ENCODE measurements at places on chromosomes 16 and 17.

DNA sequence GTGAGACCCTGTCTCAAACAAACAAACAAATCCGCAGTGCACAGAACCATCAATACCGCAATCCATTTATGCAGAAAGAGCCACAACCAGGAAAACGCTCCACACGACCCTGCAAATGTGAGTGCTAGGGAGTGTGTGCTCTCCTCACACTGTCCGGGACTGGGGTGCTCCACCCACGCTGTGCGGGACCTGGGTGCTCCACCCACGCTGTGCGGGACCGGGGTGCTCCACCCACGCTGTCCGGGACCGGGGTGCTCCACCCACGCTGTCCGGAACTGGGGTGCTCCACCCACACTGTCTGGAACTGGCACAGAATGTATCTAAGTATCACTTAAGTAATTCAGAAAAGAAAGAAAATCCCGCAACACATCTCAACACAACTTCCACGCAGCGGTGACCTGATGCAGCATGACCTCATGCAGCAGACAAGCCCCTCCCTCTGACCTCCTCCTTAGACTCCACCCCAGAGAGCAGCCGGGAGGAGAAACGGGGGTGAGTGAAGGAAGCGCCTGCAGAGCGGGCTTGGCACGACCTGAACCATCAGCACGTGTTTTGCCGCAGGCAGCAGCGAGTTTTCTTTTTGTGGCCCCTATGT, 38.5 kb downstream of the ZNF276 start:
- DNase-seq, result no peak

- no peak for DNase-seq
Measured at GRCh38 chr17:40498281-40499084, 2.9 kb downstream of the TNS4 start.

GRCh38 chr17:12898110-12898509, 108.8 kb downstream of the ARHGAP44 start:
- no peak for DNase-seq

DNA sequence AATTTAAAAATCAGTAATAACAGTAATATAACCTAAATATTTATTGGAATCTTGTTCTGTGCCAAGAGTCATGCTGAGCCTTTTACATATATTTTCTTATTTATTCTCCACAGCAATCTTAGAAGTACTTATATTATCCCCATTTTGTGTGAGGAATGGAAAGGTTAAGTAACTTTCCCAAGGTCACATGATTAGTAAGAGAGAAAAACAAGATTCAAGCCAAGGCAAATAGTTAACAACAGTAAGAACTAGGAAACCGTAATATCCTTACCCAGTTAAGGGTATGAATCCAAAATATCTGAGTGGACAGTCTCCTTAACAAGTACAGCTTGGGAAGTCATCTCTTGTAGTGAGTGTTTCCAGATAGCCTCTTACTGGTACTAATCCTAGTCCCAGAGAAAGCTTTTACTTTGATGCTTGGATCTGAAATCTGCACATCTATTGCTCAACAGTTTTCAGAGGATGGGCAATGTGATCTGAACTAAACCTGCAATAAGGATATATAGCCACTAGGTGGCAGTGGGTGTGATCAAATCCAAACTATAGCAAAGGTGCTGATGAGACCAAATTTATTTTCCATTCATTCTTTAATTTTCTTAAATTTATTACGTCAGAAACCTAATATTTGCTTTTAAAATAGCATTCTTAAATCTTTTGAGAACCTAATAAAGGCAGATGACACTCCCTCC, 23.3 kb downstream of the SHISA6 start:
- no peak for DNase-seq

DNA sequence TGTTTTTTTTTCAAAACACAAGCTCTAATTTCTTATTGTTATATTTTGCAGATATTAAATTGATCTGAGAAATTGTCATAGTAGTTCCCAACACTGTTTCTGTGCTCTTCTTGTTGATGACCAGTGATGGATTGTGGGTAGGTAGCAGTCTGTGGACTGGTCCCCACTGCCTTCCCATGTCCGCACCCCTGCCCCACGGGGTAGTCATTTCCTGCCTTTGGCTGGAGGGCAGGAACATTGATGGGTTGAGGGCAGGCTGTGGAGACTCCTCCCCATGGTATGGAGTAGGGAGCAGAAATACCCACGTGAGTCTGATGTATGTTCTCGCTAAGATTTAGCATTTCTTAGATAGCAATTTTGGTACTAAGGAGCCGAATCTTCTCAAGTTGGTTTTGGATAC, 762.0 kb downstream of the CDH8 start:
- DNase-seq, result no peak

- DNase-seq, result no peak
Measured at GRCh38 chr16:64470916-64471315, 650.9 kb downstream of the CDH11 start.

GRCh38 chr17:37086334-37086733, 137.6 kb downstream of the AATF start:
- DNase-seq, result no peak

DNA sequence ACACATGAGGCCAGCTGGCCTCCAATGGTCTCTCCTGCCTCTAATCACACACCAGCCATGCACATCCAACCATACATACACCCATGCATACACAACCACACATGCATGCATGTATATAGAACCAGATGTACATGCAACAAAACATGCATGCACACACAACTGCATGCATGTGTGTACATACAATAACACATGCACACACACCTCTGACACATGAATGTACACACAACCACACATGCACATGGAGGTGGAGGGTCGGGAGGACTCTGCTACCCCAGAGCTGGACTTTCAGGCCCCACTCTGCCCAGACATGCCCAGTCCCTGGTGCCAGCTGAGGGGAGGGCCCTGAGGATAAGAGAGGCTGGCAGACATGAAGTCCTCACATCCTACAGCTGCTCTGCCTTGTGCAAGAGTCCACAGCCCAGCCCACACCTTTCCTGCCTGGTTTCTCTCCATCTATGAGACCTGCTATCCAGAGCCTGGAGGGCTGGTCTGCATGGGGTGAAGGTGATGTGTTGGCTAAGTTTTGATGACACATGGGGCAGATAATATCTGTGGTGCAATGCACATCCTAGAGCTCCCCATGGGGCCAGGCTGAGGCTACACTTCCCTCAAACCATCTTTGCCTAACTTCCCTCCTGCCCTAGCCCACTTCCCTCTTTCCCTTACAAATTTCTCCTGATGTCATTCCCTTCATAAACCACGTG, 50.9 kb upstream of the SDK2 start:
- DNase-seq, result no peak

GRCh38 chr16:27634779-27635178, 84.8 kb downstream of the KATNIP start:
- no peak for DNase-seq

DNA sequence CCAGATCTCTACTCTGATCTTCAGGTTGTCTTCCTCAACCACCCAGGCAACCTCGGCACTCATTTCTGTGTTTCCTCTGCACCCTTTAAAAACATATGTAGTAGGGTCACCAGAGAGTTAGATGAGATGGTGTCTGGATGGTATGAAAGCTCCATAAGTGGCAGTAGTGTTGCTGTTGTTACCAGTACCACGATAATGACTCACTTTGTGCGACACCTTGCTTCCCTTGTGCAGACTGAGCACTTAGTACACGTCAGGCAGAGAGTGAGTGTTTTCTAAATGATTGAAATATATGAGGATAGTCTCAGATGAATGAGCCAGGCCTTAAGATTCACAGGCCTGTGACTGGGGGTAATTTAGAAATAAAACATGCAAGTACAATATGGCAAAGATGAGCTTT, 188.7 kb downstream of the MAF start:
- no peak for DNase-seq

DNA sequence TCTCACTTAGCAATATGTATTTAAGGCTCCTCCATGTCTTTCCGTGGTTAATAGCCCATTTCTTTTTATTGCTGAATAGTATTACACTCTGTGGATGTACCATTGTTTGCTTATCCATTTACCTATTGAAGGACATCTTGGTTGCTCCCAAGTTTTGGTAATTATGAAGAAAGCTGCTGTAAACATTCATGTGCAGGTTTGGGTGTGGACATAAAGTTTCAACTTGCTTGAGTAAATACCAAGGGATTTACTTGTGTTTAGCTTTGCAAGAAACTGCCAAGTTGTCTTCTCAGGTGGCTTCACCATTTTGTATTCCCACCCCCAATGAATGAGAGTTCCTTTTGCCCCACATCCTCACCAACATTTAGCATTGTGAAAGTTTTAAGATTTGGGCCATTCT, 9.5 kb downstream of the LRRC36 start:
- DNase-seq, result no peak

GRCh38 chr17:79760197-79760906, 17.6 kb upstream of the CBX2 start:
- DNase-seq, result no peak

DNA sequence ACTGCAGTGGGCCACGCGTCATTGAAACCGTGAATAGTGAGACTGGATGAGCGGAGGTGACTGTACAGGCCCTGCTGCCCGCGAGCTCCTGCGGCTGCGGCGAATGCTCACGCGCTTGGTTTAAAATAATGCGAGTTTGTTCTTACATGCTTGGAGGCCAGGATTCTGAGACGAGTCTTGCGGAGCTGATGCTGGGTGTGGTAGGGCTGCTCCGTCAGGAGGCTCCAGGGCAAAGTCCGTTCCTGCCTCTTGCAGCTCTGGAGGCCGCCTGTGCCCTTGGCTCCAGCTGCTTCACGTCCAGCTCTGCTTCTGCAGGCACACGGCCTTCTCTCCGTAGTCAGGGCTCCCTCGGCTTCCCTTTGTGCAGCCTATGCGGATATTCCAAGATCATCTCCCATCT, 9.5 kb downstream of the ACSF3 start:
- no peak for DNase-seq

DNA sequence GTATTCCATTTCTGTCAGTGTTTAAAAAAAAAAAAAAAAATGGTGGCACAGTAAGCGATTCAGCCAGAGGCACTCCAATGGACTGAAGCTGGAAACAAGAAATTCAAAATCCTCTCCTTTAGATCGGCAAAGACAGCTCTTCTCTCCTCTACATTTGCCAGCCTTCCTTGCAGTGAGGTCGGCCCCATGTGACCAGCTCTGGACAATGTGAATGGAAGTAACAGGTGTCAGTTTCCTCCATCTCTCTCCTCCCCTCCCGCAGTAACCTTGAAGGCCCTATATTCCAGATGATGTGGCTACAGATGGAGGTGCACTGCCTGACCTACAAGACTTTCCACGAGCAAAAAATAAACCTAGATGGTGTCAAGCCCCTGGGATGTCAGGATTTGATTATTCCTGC, 15.0 kb downstream of the CUEDC1 start:
- no peak for DNase-seq

DNA sequence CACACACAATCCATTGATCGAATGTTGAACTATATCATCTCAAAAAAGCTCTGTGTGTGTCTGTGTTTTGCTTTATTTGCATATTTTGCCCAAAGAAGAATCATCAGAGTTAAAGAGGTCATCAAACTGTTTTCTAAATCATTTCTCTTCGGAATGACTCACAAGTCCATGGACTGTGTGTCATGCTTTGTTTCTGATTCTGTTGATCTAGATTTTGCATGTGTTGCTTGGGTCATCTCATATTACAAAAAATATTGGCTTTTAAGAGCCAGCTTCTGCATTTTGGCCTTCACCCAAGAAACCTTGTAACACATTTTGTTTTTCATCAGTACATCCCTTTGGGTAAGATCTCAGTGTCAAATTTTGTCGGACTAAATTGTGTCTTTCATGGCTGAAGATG, 471.2 kb upstream of the HSBP1 start:
- DNase-seq, result no peak

- no peak for DNase-seq
Measured at GRCh38 chr17:372157-373152, 19.8 kb upstream of the RPH3AL start.

DNA sequence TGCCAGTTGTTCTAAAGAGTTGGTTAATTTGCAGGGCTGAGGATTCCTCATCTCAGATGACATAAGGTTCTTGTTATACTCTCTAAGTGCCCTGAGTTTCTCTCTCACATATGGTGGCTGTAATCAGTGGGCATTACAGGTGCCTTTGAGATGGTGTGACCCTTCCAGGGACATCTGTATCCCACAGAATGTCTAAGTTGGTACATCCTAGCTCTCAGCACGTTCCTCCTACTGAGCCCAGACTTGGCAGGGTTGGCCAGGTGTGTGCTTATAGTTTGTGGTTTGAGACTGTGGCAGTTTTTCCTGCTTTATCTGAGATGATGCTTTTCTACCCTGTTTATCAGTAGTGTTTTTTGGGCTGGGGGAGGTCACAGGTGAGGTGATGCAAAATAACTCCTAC, 36.3 kb downstream of the SPECC1 start:
- DNase-seq, result no peak

DNA sequence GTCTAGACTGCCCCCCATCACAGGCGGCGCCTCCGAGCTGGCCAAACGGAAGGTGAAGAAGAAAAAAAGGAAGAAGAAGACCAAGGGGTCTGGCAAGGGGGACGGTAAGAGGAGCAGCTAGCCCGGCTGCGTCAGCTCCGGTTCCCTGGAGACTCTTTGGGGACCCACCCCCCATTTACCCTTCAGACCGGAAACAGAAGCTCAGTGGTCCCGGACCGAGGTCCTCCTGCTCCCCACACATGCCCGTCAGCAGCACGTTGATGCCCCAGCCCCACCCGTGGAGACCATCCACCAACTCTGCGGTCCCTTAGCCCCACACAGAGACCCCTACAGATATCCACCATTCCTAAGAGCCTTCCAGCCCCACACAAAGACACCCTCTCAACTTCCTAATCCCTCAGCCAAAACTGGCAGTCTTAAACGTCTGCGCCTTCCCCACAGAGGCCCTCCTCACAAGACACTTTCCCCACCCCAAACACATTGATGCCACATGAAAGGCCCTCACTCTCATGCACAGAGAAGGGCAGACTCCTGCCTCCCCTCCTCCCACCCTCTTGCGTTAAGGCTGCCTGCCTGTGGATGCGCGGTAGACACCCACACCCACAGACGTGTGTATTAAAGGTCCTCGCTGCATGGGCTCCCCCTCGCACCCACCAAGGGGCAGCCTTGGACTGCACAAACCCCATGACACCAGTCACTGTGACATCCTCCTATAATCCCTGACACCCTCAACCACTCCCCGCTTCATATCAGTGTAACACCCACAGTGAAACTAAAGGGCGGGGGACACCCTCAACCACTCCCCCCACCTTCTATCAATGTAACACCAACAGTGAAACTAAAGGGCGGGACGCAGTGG, 58.2 kb upstream of the RPH3AL start:
- DNase-seq, result no peak

- DNase-seq, result no peak
Measured at GRCh38 chr16:56947604-56947995, 14.2 kb upstream of the CETP start.

- no peak for DNase-seq
Measured at GRCh38 chr17:78284146-78284545, 52.7 kb downstream of the TMEM235 start.

DNA sequence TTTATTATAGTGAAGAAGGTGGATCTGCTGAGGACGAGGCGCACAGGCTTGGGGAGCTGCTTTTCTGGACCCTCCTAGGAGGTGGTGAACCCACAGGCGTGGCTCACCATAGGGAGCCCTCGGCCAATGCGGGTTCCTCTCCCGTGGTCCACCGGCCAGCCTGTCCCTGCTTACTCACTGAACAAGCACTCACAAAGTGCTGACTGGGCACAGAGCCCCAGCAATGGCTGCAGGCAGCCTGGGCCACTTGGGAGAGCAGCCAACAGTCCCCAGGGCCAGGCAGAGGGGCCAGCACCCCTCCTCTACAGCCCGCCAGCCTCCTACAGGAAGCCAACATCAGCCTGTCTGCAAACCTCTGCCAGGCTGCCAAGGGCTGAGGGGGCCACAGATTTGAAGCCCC, 19.1 kb upstream of the NCBP3 start:
- DNase-seq, result no peak
